ENCODE measurements at places on chromosomes 7 and 10.

- H3K27ac ChIP-seq = peak overlapping the region; percentile 66
- peaks cover 18% of the 10 kb centered on the region for H3K36me3 ChIP-seq
- peaks cover 34% of the 10 kb centered on the region for H3K4me1 ChIP-seq
- H3K4me3 ChIP-seq = peak overlapping the region; percentile 96
These were observed 18.6 kb downstream of the OCM2 start for GRCh38 chr7:97971120-97971989.

DNA sequence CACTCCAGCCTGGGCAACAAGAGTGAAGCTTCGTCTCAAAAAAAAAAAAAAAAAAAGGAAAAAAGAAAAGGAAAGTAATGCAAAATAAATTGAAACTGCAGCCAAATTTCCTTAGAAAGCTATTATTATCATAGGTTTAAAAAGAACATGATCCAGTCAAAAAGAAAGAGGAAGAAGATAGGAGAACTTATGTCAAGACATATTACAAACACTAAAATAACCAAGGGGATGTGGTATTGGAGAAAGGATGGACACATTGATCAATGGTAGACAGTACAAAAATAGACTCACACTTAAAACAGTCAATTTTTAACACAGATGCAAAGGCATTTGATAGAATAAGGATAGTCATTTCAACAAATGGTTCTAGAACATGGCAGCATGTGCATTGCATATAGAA, 27.3 kb upstream of the PFKP start:
- H3K36me3 ChIP-seq = no peaks in the 10 kb centered on the region
- H3K4me1 ChIP-seq = no peaks in the 10 kb centered on the region
- no peak overlapping the region for H3K4me3 ChIP-seq
- H3K27ac ChIP-seq = no peak overlapping the region

GRCh38 chr7:27091941-27092818, 3.6 kb downstream of the HOXA1 start:
- no peaks in the 10 kb centered on the region for H3K36me3 ChIP-seq
- H3K4me1 ChIP-seq = peaks cover 20% of the 10 kb centered on the region
- no peak overlapping the region for H3K4me3 ChIP-seq
- 0 out of 2 replicates have a peak, but pooled peaks cover 2% of the 10 kb centered on the region for H3K27me3 ChIP-seq
- DNase-seq = no peak

DNA sequence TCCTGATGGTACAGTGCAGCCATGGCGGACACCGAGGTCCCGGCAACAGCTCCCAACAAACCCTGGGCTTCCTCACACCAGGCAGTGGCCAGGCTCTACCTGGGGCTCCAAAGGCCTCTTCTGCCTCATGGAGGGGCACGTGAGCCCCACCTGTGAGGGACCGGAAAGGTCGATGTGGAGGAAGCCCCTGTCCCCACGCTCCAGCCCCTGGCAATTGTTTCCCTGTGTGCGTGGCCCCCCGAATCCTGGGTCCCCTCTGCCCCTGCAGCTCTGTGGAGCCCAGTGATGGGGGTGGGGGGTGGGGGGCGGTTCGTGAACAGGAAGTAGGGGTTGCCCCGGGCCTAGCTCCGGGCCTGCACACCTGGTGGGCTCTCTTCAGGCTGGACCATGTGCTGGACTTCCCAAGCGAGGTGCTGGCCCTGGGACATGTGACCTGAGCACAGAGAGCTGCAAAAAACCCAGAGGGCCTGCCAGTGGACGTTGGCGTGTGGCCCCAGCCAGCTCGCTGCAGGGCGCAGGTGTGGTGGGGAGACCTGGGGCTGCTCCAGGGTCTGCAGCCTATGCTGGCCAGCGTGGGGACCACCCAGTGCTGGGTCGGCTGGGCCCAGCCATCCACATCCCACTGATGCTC, 72.6 kb downstream of the INPP5A start:
- no peak overlapping the region for H3K4me3 ChIP-seq
- DNase-seq = no peak
- 0 out of 2 replicates have a peak, but pooled peaks cover 6% of the 10 kb centered on the region for H3K4me1 ChIP-seq

DNA sequence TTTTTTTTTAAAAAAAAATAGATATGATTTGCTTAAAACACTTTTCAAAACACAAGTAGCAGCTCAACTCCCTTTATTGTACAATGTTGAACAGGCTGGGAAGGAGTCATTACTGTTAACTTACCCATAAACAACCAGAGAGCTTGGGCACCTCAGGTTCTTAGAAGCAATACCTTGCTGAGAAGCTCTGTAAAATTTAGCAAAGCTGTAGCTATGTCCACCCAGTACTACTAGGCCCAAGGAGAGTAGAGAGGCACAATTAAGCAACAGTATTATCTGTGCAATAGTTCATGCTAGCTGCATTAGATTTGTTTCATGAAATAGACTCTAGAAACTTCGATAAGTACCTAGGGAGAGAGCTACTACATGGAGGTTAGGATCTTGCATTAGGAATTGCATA, 32.0 kb downstream of the SEMA3A start:
- H3K36me3 ChIP-seq = no peaks in the 10 kb centered on the region
- DNase-seq = no peak
- no peaks in the 10 kb centered on the region for H3K27me3 ChIP-seq
- H3K4me3 ChIP-seq = no peak overlapping the region
- no peak overlapping the region for H3K27ac ChIP-seq

DNA sequence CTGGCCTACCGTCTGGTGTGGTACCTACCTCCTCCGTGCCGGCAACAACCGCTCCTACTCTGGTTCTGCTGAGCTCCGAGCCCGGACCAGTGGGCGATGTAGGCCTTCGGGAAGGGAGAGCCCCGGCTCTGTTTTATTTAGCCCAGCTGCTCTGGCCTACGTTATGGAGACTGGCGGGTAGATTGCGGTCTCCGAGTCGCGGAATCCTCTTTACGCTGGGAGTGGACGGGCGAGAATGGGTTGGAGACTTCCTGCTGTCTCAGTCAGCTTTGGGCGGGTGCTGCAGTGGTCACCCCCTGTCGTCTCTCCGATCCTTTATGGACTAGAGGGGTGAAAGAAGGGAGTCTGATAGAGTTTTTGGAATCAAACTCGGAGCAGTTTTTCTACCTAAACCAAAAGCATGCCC, 406 bp downstream of the CBLL1 start:
- H3K27ac ChIP-seq = peak overlapping the region; percentile 98
- H3K4me1 ChIP-seq = peaks cover 37% of the 10 kb centered on the region
- H3K27me3 ChIP-seq = no peaks in the 10 kb centered on the region
- peaks cover 9% of the 10 kb centered on the region for H3K36me3 ChIP-seq

DNA sequence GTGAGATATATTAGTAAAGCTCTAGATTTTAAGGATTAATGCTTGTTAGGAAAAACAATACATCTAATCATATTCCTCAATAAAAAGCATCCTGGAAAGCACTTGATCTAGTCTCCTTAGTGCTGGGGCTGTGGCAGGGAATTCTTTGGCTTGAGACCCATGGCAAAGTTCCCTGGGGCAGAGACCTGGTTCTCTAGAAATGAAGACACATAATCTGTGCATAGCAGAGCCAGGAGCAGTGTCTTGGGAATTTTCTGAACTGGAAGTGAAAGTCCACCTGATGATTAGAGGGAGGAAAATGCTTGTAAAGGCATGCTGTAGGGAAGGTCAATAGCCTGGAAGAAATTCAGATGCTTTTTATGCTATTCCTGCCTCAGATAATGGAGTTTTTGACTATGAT, 247.4 kb downstream of the CDK14 start:
- no peak overlapping the region for H3K27ac ChIP-seq
- H3K27me3 ChIP-seq = no peaks in the 10 kb centered on the region
- H3K36me3 ChIP-seq = no peaks in the 10 kb centered on the region
- no peak for DNase-seq
- H3K4me1 ChIP-seq = no peaks in the 10 kb centered on the region

- DNase-seq = peak; percentile 31
- H3K27me3 ChIP-seq = no peaks in the 10 kb centered on the region
- no peak overlapping the region for H3K4me3 ChIP-seq
- 0 out of 3 replicates have a peak, but pooled peaks cover 2% of the 10 kb centered on the region for H3K36me3 ChIP-seq
These were observed 91.6 kb downstream of the COBL start for GRCh38 chr7:51224811-51225595.

GRCh38 chr7:139360948-139361307, 1.2 kb downstream of the LUC7L2 start:
- H3K27ac ChIP-seq = peak overlapping the region; percentile 99
- H3K4me1 ChIP-seq = peaks cover 41% of the 10 kb centered on the region
- H3K27me3 ChIP-seq = no peaks in the 10 kb centered on the region
- peaks cover 13% of the 10 kb centered on the region for H3K36me3 ChIP-seq

DNA sequence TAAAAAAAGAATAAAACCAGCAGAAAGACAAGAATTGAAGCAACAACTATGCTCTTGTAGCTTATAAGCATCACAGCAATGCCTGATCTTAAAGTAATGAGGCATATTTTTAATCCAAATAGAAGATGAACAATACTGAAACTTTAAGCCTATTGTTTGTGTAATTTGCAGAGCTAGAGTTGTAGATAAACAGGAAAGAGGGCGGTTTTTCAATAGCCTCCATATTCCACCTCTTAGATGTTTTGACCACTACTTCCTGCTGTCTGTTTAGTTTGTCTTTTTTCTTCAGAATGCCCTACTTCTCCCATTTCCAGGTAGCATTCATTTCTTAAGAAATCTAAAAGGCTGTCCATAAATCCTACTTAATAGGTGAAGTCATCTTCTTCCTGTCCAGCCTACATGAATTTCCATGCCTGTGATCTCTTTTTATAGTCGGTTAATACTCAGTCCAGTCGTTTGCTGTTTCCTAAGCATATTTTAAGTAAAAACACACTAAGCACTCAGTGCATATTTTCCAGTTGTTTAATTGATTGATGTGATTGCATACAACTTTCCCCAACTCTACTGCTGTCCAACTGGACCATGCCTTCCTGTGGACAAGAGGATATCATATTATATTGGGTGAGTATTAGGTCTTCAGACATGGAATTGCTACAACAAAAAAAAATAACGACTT, 308.1 kb downstream of the TFEC start:
- DNase-seq = no peak
- H3K27me3 ChIP-seq = no peaks in the 10 kb centered on the region
- no peaks in the 10 kb centered on the region for H3K36me3 ChIP-seq
- no peak overlapping the region for H3K27ac ChIP-seq

DNA sequence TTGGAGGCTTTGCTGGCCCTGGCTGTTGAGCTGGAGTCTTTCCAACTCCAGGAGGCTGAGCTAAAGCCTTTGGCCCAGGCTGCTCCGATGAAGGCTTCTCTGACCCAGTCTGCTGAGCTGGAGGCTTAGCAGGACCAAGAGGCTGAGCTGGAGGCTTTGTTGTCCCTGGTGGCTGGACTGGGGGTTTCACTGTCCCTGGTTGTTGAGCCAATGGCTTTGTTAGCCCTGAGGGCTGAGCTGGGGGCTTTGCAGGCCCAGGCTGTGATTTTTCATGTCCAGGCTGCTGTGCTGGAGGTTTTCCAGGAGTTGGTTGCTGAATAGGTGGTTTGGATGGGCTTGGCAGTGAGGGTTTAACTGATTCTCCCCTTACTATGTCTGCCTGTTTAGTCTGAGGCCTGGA, 7.3 kb downstream of the PCLO start:
- no peak overlapping the region for H3K4me3 ChIP-seq
- no peak overlapping the region for H3K27ac ChIP-seq
- H3K36me3 ChIP-seq = no peaks in the 10 kb centered on the region
- DNase-seq = no peak
- H3K27me3 ChIP-seq = no peaks in the 10 kb centered on the region

DNA sequence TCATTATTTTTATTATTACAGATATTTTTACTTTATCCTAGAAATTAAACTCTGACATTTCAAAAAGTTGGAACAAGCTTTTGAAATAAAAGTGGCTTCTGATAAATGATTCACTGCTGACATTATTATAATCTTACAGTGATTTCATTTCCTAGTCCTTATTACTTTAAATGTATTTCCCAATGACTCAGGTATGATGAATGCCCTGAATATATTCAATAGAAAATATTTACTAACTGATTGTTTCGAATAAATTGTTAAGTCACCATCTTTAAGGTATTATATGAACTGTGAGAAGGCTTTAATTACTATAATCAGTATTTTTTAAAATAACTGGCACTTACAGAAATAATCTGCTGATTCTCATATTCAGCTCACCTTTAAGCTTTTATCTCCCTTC, 21.6 kb downstream of the DKK1 start:
- no peaks in the 10 kb centered on the region for H3K36me3 ChIP-seq
- no peak overlapping the region for H3K4me3 ChIP-seq
- no peak overlapping the region for H3K27ac ChIP-seq
- H3K27me3 ChIP-seq = no peaks in the 10 kb centered on the region

DNA sequence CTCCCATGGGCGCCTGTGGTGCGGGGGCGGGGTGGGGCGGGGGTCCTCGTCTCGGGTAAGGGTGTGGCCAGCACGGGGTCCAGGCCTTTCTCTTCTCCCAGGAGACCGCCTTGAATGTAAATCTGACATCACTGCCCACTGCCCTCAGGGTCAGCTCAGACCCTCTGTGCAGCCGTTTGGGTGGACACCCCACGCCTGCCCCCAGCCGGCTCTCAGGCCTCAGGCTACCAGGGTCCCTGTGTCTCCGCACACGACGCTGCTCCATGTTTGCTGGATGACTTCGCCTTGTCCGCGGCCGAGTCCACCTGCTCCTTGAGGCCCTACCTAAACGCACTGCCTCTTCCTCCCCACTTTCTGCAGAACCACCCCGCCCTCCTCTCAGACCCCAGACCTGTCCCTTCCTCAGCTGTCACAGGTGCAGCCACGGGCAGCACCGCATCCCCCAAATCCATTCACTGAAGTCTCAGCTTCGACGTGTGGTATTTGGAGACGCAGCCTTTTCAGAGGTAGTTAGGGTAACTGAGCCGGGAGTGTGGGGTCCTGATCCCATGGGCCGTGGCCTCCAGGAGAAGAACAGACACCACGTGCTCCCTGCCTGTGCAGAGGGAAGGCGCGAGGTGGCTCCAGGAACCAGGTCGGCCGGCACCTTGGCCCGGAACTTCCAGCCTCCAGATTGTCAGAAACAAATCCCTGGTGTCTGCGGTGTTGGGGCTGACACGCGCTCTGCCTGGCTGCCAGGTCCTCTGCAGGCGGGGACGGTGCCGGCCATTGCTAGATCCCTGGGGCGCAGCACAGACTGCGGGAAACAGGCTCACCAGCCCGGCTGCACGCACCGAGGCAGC, 97.4 kb upstream of the DIP2C start:
- H3K4me3 ChIP-seq = no peak overlapping the region
- no peak for DNase-seq
- peaks cover 48% of the 10 kb centered on the region for H3K4me1 ChIP-seq

- H3K27me3 ChIP-seq = no peaks in the 10 kb centered on the region
- no peaks in the 10 kb centered on the region for H3K36me3 ChIP-seq
- DNase-seq = no peak
- peaks cover 6% of the 10 kb centered on the region for H3K4me1 ChIP-seq
- no peak overlapping the region for H3K27ac ChIP-seq
- H3K4me3 ChIP-seq = no peak overlapping the region
These were observed 33.8 kb upstream of the FIS1 start for GRCh38 chr7:101278461-101279292.

GRCh38 chr7:20542594-20542993, 72.9 kb upstream of the ABCB5 start:
- no peaks in the 10 kb centered on the region for H3K27me3 ChIP-seq
- no peaks in the 10 kb centered on the region for H3K4me1 ChIP-seq
- no peaks in the 10 kb centered on the region for H3K36me3 ChIP-seq
- H3K27ac ChIP-seq = no peak overlapping the region
- H3K4me3 ChIP-seq = no peak overlapping the region

DNA sequence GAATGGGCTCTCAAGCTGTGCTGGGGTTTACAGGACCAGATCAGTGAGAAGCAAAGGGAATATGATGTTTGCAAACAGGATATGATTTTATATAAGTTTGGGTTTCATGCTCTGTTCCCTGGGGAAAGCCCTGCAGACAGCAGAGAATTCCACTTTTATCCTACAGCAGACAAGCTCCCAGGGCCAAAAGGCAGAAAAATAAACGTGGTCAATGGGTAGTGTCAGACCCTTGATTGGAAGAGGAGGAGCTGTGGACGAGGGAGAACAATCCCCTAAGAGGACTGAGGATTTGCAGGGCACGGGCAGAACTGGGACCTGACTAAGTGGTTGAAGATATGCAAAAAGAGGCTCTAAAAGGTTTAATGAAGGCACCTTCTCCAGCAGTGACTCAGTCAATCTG, 275.3 kb downstream of the HDAC9 start:
- H3K27ac ChIP-seq = no peak overlapping the region
- no peaks in the 10 kb centered on the region for H3K4me1 ChIP-seq
- DNase-seq = no peak
- H3K27me3 ChIP-seq = no peaks in the 10 kb centered on the region
- no peaks in the 10 kb centered on the region for H3K36me3 ChIP-seq

Data from HepG2 (cell line).